Ecto neural progenitor cell (in vitro differentiated cells): ENCODE measurements at places on chromosomes 7 and 10.

DNA sequence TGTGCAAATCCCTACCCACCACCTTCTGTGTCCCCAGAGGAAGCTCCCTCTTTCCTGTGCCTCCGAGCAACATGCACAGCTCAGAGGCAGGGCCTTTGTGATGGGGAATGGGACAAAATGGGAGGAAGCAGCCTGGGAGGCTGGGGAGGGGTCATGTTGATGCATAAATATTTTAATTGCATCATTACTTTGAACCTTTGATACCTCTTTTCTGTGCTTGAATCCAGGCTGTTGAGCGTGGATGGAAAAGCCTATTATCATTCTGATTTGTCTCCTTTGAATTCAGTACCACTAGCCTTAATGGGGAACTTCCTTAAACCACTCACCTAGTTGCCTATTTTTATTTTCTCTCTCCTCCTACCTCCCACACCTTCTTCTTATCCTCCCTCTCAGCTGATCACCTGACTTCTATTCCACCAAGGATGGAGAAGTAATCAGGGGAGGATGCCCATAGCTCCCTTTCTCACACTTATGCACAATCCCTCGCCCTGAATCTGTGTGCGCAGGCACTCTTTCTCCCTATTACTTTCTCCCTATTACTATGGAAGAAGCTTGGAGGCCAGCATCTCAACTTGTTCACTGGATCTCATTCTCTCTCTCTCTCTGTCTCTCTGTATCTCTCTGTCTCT is 78.5 kb downstream of the SEC61G start:
- DNase-seq, result no peak

GRCh38 chr10:110005719-110006118 is 2.1 kb upstream of the ADD3 start:
- DNase-seq, result peak; percentile 55

DNA sequence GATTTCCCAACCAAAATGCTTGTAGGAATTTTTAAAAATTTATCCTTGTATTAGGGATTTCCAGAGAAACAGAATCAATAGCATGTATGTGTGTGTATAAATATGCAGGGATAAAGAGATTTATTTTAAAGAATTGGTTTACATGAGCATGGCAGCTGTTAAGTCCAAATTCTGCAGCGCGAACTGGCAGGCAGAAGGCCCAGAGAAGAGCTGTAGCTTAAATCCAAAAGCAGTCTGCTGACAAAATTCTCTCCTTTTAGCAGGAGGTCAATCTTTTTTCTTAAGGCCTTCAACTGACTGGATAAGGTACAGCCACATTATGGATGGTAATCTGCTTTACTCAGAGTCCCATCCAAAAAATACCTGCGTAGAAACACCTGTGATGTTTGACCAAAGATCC is 42.0 kb downstream of the PRR15 start:
- DNase-seq, result no peak

- no peak for DNase-seq
Observed at GRCh38 chr7:139943401-139943800, 114.3 kb downstream of the TBXAS1 start.

DNA sequence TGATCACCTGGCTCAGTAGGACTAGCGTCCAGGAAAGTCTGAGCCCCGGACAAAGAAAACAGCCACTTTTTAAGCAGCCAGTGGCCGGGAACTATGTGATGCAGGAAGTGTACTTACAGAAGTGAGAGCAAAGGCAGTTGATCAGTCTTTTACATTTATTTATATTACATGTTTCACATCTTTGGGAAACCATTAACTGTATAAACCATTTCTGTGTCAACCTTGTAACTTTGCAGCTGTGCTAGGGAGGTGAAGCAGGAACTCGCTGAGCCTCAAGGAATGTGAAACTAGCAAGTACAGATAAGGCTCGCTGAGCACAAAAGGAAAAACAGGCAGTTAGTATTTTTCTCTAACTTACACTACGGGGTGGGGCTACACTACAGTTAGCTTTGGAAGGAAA is 39.9 kb upstream of the HECW1 start:
- no peak for DNase-seq

- DNase-seq, result no peak
Observed at GRCh38 chr10:125868372-125868975, 12.6 kb downstream of the DHX32 start.

DNA sequence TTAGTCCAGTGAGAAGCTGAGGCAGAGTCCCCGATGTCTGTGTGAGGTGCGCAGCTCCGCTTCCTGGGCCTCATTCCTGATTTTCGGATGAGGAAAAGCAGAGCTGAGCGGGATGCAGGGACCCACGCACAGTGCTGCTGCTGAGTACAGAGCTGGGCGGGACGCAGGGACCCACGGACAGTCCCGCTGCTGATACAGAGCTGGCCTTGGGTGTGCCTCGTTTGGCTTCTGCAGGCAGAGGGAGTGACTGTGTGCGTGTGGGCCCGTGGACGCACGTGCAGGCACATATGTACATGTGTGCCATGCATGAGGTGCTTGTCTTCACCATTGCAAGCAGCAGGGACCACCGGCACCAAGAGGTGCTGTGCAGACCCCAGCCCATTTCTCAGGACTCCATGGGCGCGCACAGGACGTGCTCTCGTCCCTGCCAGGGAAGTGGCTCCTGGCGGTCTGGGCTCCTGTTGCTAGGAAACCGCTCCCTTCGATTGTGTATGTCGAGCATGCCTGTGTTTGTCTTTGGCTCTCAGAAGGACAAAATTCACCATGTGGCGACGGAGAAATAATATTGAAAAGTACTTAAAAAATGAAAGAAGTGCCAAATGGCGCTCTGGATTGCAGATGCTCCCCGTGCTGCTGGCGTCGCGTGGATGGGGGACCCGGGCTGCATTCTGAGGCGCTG is 303.8 kb upstream of the MKI67 start:
- DNase-seq, result no peak

- no peak for DNase-seq
Observed at GRCh38 chr10:534047-534566, 155.4 kb downstream of the DIP2C start.

DNA sequence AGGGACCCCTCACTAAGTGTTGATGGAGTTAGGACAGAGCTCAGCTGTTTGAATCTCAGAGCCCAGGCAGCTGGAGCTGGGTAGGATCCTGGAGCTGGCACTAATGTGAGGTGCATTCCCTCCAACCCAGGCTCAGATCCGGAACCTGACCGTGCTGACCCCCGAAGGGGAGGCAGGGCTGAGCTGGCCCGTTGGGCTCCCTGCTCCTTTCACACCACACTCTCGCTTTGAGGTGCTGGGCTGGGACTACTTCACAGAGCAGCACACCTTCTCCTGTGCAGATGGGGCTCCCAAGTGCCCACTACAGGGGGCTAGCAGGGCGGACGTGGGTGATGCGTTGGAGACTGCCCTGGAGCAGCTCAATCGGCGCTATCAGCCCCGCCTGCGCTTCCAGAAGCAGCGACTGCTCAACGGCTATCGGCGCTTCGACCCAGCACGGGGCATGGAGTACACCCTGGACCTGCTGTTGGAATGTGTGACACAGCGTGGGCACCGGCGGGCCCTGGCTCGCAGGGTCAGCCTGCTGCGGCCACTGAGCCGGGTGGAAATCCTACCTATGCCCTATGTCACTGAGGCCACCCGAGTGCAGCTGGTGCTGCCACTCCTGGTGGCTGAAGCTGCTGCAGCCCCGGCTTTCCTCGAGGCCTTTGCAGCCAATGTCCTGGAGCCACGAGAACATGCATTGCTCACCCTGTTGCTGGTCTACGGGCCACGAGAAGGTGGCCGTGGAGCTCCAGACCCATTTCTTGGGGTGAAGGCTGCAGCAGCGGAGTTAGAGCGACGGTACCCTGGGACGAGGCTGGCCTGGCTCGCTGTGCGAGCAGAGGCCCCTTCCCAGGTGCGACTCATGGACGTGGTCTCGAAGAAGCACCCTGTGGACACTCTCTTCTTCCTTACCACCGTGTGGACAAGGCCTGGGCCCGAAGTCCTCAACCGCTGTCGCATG is 5.2 kb downstream of the CHPF2 start:
- no peak for DNase-seq

DNA sequence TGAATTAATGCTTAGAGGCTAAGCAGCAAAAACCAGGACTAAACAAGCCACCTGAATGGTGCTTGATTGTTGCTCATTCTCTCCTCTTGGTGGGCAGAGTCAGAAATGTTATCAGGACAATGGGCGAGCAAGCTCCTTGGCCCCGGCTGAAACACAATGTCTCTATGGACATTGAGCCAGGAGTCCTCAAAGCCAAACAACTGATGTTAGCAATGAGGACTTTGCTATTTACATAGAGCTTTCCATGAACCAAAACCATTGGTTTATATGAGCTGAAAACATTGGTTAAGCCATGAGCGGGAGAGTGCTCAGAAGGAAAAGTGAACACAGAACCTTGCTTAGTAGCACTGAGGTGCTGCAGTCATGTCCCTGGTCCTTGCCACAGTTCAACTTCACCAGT is 21.5 kb upstream of the NPVF start:
- no peak for DNase-seq

DNA sequence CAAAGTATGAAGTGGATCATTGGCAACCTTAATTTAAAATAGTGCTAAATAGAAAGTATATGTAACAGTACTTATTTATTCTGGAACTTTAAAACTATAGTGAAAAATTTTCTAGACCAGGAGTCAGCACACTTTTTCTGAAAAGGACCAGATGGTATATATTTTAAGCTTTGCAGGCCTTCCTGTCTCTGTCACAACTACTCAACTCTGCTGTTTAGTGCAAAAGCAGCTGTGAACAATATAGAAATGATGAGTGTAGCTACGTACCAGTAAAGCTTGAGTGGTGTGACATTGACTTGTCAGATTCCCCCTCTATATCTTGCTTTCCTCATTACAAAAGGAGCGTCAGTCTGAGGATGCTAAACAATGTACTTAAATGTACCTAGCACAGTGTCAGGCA is 88.1 kb upstream of the IGFBP3 start:
- no peak for DNase-seq

DNA sequence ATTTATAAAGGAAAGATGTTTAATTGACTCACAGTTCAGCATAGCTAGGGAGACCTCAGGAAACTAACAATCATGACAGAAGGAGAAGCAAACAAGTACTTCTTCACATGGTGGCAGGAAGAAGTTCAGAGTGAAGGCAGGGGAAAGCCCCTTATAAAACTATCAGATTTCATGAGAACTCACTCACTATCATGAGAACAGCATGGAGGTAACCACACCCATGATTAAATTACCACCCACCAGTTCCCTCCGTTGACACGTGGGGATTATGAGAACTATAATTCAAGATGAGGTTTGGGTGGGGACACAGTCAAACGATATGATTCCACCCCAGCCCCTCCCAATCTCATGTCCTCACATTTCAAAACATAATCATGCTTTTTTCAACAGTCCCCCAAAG is 124.2 kb upstream of the PCGF5 start:
- no peak for DNase-seq

GRCh38 chr10:68553599-68553998 is 6.5 kb upstream of the TET1 start:
- no peak for DNase-seq

DNA sequence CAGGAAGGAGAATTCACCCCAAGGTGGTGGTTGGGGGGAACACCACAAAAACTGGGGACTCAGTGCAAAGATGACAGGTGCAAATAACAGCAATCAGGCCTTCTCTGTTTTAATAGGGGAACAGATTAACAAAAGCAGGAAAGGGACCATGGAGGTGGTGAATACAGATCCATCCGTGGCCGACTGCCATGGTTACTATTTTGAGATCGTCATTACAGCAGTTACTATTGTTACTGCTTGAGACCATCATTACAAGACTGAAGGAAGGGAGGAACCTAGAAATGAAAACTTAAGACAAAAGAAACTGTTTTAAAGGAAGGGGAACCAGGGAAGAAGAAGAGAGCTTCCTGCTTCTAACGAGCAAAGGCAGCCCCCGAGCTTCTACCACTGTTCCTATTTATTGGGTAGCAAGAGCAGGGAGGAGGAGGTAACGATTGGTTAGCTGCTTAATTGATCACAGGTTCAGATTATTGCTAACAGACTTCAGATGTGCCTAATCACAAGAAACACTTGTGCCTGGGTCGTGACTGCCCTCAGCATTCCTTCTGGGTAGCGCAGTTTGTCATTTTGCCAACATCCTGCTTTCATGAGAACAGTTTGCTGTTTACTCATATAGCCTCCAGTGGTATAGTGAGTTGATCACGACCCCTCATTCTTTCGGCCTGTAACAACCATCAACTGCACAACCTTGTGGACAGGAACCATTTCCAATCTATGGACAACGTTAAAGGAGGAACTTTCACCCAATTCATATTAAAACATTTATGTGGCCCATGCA is 216.3 kb downstream of the CHCHD3 start:
- no peak for DNase-seq

- DNase-seq, result no peak
Observed at GRCh38 chr7:77982926-77983550, 184.5 kb downstream of the PHTF2 start.

DNA sequence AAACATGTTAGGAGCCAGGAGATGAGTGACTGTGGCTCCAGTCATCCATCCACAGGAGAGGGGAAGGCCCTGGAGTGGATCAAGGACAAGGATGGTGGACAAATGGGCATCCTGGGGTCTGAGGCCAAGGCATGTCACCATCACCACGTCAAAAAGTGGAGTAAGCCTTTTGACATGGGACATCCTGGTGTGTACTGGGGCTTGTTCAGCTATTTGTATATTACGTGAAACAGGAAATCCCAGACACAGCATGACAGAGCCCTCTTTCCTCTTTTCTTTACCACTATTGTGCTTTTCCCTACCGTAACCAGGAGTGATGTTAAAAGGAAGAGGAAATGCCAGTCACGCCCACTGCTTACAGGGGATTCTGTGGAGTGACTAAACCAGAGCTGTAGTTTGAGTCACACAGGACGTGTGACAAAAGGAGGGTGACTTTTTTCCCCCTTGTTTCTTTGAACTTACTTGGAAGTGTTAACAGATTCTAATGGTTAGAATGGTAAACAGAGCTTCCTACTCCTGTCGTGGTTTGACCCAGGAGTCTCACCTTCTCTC is 15.4 kb downstream of the ACSL5 start:
- no peak for DNase-seq

GRCh38 chr10:80589726-80590373 is 52.1 kb downstream of the SH2D4B start:
- no peak for DNase-seq

DNA sequence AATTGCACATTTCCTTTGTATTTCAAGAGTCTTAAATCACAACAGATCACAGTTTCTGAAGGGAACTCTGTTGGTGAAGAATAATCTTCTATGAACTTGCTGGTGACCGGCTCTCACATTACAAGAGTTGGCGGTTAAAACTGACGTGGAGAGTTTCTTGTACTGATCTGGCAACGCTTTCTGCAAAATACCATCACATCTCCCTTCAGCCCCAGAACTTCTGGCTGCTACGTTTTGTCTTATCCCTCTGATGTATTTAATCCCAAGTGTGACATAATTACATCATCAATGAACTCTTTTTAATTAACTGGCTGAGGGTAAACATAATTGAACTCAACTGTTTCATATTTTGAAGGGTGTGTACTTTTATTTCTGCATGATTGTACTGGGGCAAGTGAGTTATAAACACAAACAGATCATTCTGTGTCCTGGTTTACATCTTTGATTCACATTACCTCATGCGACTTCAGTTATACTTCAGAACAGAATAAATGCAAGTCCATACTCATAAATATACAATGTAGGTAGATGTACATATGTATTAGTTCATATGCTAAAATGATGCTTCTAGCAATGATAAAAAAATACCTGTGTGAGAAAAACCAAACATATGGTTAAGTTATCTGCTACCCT is 105.1 kb upstream of the NPVF start:
- DNase-seq, result no peak

GRCh38 chr7:94276795-94277194 is 117.9 kb upstream of the COL1A2 start:
- DNase-seq, result no peak
